ENCODE measurements at places on chromosomes 6 and 20.

DNA sequence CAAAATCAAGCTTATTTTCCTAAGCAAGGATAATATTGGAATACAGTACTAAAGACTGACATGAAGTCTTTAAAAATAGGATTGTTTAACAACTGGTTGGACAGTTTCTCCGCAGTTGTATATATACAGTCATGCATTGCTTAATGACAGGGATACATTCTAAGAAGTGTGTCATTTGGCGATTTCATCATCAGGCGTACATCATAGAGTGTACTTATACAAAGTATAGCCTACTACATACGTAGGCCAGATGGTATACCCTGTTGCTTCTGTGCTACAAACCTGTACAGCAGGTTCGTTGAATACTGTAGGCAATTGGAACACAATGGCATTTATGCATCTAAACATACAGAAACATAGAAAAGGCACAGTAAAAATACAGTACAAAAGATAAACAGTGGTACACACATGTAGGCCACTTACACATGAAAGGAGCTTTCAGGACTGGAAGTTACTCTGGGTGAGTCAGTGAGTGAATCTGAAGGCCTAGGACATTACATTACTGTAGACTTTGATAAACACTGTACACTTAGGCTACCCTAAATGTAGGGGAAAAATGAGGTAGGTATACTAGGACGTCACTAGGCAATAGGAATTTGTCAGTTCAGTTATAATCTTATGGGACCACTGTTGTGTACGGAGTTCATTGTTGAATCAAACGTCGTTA is 20.1 kb downstream of the HECA start:
- no peak for DNase-seq

GRCh38 chr20:44067650-44068081 is 119.3 kb downstream of the JPH2 start:
- no peak for DNase-seq

GRCh38 chr6:143539734-143540133 is 28.2 kb upstream of the FUCA2 start:
- DNase-seq = no peak

GRCh38 chr6:80728101-80728750 is 621.8 kb downstream of the BCKDHB start:
- DNase-seq = no peak

DNA sequence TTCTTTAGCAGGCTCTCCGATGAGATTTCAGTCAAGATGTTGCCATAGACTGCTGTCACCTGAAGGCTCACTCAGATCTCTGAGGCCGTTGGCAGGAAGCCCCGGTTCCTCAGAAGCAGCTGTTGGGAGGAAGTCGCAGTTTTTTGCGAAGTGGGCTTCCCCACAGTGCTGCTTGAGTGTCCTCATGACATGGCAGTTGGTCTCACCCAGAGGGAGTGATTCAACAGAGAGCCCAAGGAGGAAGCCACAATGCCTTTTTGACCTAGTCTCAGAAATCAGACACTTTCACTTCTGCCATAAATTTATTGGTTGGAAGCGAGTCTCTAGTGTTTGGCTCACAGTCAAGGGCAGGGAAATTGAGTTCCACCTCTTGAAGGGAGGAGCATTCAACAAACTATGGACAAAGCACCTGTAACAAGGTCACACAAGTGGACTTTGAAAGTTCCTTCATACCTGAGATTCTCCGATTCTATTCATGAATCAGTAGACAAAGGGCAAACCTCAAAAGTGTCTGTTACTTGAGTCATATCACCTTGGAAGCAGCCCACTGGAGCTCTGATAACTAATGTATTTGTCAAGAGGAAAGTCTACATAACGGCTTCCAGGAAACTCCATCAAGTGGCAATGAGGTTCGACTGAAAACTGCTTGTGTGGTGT is 208.3 kb downstream of the TASP1 start:
- DNase-seq = no peak

GRCh38 chr20:13423472-13424173 is 202.5 kb downstream of the ISM1 start:
- DNase-seq = no peak

DNA sequence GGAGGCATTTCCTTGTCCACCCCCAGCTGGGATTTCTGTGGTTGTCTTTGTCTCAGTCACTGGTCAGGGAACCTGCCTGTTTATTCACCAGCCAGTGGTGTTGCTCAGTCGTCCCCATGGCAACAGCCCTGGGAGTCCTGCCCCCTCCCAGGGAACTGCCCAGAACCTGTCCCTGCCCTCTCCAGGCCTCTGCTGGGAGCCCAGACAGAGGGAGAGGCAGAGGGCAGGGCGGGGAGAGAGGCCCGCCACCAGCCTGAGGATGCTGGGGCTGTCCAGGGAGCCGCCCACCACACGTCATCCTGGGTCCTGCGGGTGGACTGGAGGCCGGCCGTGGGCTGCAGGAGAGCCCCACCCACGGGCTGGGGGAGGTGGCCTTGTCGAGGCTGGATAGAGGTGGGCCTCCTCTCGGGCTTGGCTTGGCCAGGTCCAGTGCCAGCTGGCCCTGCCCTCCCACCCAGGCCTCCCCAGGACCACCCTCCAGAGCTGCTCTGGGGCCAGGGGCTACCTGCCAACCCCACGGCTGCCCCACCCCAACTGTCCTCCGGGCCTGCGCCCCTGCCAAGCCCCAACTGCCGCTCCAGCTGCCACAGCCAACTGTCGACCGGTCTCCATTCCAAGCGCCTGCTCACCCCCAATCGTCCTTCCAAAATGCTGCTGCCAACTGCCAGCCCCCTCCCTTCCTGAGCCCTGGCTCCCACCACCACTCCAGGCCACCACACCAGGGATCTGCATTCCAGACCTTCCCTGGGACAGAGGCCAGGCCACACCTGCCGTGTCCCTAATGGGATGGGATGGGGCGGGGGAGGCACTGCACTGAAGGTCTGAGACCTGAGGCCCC is 4.2 kb upstream of the ZBTB46 start:
- no peak for DNase-seq

- DNase-seq = no peak
Observed at GRCh38 chr6:31633447-31633846, 12.9 kb downstream of the PRRC2A start.

DNA sequence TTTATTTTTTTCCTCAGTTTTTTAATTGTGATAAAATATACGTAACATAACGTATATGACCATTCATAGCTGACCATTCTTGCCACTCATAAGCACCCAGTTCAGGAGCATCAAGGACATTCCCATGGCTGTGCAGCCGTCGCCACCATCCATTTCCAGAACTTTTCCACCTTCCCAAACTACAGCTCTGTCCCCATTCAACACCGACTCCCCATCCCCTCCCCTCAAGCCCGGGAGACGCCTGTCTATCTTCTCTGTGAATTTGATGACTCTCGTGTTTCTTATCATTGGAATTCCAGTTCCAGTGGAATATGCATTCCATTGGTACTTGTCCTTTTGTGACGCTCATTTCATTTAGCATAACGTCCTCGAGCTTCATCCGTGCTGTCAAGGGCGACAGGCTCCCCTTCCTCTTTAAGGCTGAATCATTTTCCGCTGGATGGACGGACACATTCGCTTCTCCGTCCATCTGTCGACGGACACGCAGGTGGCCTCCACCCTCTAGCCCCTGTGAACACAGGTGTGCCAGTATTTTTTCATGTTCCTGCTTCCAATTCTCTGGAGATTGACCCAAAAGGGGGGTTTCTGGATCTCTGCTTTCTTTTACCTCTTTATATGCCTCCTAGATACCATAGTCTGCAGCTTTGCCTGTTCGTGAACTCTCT is 88.1 kb downstream of the YTHDF1 start:
- no peak for DNase-seq

DNA sequence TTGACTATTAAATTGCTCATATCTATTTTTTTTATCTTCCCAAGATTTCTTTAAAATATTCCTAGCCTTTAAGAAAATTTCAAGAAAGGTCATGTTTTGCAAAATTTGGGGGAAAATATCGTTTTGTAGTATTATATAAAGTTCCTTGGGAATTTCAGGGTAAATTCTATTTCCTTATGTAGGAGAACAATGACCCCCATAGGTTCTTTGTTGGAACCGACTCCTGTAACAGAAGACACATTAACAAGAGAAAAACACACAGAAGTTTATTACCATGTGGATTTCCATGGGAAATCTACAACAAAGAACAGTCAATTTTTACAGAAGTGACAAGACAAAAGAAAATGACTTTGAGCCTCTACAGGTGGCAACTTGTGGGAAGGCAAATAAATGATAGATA is 68.1 kb downstream of the ADGB start:
- DNase-seq = no peak

DNA sequence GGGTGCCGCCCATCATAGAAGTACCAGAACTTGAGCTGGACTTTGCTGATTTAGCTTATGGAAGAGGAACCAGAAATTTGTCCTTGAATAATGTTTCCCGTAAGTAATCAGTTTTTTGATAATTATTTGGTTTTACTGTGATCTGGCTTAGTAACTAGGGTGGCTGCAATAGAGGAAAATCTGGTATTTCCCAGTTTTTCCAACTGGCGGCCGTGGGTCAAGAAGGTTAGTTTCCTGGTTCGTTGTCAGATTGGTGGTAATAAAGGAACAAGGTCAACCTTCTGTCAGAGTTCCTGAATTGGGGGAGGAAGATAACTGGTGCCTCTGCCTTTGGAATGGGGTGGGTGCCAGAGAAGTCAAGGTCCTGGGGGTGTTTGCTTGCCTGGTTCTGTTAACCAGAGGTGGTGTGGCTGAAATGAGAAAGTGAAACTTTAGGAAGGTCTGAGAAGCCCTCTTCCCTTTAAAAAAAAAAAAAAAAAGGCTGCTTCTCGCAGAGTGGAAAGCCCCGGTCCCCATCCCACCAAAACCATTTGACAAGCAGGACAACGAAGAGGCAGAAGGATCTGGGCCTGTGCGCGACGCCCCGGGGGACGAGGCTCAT is at the start of gene CALHM6:
Gene CALHM6 (plus strand): TSS at position 45 of the 601 bp plus-strand sequence. CDS start 555 bp downstream, at position 600.
- DNase-seq = no peak

GRCh38 chr20:64143018-64143801 is 21.0 kb upstream of the MYT1 start:
- no peak for DNase-seq

GRCh38 chr6:135673501-135674309 is 176.2 kb upstream of the AHI1 start:
- DNase-seq = no peak

GRCh38 chr6:151263967-151264366 is 24.2 kb downstream of the AKAP12 start:
- DNase-seq = no peak

GRCh38 chr6:39800034-39801032 is 8.2 kb downstream of the DAAM2 start:
- no peak for DNase-seq

DNA sequence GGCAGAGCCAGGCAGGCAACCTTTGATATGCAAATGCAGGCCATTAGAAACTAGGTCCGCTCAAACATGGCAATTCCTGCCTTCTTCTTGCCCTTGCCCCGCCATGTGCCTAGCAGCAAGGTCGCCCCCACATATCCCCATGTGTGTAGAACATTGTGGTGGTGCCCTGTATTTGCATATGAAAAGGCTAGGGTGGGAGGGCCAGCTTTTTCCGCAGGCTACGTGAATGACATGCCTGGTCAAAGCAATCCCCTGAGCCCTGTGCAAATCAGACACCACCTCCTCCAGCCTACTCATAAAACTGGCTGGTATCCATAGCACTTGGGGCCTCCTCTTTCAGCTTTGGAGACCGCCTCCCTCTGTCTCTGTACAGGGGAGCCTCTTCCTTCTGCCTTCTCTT is 31.6 kb downstream of the GSTA2 start:
- no peak for DNase-seq

- DNase-seq = no peak
Observed at GRCh38 chr20:21498635-21499034, 15.2 kb downstream of the NKX2-2 start.

DNA sequence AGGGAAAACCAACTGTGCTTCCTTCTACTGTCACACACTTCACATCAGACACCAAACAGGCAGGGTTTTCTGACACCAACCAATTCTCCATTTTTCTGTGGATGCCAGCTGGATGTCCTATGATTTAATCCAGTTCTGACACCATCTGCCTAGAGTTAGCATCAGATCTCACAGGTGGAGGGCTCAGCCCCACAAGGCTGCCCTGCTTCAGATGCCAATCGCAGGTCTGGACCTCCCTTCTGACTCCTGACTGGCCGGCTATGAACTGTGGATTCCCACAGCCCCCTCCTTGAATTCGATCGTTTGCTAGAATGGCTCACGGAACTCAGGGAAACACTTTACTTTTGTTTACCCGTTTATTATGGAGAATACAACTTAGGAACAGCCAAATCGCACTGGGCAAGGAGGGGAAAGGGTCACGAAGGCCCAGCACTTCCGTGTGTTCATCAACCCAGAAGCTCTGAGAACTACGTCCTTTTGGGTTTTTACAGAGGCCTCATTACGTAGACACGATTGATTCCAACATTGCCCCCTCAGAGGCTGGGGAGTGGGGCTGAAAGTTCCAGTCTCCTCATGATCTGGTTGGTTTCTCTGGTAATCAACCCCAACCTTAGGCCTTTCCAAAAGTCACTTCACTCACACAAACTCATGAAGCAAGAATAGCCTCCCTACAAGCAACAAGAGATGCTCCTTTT is 25.4 kb upstream of the MAS1 start:
- DNase-seq = no peak

GRCh38 chr20:32067234-32067821 is 15.3 kb downstream of the HCK start:
- no peak for DNase-seq

DNA sequence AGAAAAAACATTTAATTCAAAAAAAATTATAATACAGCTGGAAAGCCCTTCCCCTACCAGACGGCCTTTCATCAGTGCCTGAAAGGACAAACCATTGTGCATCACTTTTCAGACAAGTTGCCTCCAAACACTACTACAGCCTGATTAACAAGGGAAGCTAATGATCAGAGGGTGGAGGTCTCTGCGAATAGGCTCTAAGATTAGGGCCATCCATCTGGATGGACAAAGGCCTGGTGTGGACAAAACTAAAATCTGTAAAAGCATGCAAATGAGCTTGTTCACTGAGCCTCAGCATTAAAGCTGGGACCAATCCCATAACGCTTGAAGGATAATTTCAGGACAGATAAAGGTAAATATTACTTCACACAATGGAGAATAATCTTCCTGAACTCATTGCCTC is 228.7 kb upstream of the PLN start:
- DNase-seq = no peak

DNA sequence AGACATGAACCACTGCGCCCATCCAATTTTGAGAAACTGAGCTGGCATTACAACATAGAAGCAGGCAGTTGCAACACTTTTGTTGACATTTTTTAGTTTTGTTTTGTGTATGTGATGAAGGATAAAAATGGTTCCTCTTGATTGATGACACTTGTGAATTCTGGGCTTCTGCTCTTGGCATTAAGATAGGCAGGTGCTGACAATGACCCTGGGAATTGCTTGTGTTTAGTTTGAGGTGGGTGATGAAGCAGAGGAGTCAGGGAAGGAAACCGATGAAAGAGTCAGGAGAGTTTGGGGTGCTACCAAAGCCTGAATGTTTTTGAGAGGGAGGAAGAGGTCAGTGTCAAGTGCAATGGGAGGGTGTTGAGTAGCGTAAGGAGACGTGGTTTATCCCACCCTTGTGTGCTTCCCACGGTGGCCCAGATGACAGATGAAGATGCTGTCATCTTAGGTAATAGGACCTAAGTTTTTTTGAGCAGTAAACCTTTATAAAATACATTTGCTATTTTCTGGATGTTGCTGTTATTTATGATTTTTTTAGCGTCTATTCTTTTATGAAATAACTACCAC is 19.4 kb downstream of the CDS2 start:
- no peak for DNase-seq

Data from vagina (tissue), 2 donors.